ENCODE measurements at places on chromosomes 11 and 22. TPM values are rescaled to one million over a fixed set of nuclear protein-coding genes. Genes with fewer than 3 reads are reported as not detected.

CECR2 gene
- 4.3 TPM for total RNA-seq

BDNF gene
- not detected for total RNA-seq

SNU13 gene
- 233 TPM for total RNA-seq

GRM5 gene
- not detected for total RNA-seq

RAC2 gene
- total RNA-seq: 3.6 TPM
